ENCODE measurements at places on chromosomes 2 and 18.

DNA sequence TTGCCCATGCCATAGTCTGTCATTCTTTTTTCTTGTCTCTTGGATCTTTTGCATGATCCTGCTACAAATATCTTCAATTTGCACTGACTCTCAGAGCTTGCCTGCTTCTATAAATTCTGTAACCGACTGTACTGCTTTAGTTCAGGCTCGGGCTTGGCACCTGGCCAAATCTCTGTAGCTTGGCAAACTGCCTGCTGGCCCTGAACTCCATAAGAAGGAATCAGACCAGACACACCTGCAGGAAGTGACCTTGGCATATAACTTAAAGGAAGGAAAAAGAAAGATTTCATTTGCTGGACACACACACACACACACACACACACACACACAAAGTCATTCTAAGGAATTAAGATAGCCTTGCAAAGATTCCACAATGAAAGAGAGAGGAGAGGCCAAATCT lies 291.2 kb upstream of the DDX18 start:
- no peak for DNase-seq

- DNase-seq = no peak
Measured at GRCh38 chr18:44915661-44916060, 235.0 kb downstream of the SETBP1 start.

GRCh38 chr2:231769170-231770136 lies 11.6 kb downstream of the PDE6D start:
- no peak for DNase-seq

DNA sequence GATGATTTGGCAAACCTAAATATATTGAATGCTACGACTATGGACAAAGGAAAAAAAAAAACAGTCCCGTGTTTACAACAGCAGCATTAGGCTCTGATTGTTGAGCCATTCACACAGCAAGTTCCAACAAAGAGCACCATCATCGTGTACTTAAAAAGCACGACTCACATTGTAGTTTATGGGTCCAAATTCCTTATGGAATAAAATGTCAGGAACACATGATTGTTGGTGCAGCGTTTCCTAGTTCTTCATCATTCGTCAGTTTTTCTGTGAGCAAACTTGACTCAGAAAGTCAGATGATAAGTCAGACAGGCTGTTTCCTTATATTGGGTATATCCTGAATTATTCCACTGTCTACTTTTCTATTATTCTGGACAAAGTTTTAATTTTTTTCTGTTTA lies 10.0 kb upstream of the KIDINS220 start:
- peak; percentile 36 for DNase-seq

- no peak for DNase-seq
Measured at GRCh38 chr2:44778671-44779476, 162.6 kb upstream of the SIX3 start.

GRCh38 chr2:28674062-28674712 lies 77.4 kb upstream of the PPP1CB start:
- DNase-seq = no peak

DNA sequence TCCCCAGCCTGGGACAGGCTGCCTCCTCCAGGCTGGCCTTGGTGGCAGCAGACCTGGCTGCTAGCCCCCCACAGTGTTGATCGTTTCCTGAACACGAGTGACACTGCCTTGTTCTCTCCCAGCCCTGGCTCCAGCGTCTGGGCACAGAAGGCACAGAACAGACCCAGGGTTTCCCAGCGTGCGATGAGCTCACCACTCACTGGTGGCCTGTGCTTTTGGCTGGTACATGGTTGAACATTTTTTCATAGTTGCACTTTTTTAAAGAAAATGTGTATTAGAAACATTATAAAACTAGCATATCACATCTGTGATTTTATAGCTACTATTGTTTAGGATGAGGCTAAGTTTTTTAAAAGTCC lies 40.9 kb downstream of the SCTR start:
- no peak for DNase-seq

DNA sequence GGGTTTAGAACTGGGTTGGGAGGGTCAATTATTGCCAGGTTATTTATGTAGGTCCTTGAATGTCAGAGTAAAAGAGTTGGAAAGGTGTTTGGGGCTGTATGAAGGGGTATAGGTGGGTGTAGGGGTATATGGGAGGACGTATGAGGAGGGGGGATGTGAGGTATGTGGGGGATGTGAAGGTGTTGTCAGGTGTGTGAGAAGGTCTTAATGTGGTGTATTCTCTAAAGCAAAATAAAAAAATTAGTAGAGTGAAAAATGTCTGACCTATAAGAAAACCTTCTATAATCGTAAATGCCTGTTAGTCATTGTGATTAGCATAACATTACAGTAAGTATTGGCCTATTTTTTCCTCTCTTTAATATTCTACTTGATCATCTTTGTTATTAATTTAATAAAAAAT lies 25.1 kb downstream of the ACVR2A start:
- no peak for DNase-seq

DNA sequence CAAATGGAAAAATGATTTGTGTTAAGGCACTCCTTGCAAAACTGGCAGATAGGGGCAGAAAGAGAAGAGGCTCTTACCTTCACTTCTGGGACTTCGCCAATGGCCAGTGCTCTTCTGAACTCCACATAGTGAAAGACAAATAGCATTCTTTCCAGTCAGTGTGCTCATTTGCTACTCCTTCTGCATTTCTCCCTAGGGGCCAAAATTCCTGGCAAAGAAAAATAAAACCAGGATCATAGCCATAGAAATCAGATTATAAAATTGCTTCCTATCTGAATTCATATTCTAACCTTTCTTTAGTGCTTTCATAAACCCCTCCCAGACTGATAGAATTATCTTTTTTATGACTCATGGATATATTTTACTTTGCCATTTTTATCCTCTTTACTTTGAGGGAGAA lies 56.9 kb upstream of the PELI1 start:
- DNase-seq = no peak

DNA sequence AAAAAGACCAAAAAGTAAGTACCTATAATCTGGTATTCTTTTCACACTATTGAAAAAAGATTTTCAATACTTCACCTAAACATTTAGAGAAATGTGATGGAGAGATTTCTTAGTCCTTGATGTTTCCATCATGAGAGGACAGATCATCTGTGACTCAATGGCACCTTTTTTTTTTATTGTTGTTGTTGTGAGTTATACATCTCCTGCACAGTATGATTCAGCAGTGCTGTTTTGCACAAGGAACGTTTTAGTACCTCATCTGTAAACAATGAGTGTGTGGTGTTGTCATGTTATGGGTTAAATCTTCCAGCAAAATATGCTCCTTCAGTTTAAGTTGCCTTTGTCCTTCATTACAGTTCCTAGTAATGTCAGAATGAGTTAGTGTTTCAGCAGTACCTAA lies 2.2 kb downstream of the KIAA1328 start:
- no peak for DNase-seq

- no peak for DNase-seq
Measured at GRCh38 chr2:152479282-152479681, 144.3 kb downstream of the FMNL2 start.

- DNase-seq = no peak
Measured at GRCh38 chr2:29834036-29834540, 87.3 kb downstream of the ALK start.

DNA sequence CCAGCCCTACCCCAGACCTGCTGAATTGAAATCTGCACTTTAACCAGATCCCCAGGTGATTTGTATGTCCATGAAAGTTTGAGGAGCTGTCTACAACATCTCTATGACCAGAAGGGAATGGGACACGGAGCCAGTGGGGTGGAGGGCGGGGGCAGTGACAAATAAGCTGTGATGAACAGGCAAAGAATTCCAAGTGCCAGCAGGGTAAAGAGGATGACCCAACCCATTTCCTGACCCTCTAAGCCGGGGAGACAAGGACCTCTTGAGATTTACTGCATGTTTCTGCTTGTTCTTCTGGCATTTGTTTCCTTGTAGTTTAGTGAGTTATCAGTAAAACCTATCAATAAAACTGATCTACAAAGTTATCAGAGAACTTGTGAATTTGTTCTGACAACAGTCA lies 8.7 kb downstream of the TET3 start:
- DNase-seq = peak; percentile 58

DNA sequence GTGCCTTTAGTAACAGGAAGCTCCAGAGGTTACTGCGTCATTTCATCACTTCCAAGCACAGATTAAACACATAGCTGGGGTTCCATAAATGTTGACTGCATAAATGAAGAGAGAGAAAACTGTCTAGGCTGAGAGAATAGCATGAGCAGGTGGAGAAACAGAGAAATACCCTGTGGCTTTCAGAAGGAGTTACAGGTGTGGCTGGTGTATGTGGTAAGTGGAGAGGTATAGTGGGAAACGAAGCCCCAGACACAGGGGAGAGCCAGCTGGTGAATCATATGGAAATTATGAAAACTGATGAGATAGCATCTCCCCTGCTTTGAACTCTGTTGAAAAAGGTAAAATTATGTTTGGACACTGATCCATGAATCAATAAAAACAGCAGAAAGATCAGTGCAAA lies 807.4 kb upstream of the POU3F3 start:
- DNase-seq = no peak

DNA sequence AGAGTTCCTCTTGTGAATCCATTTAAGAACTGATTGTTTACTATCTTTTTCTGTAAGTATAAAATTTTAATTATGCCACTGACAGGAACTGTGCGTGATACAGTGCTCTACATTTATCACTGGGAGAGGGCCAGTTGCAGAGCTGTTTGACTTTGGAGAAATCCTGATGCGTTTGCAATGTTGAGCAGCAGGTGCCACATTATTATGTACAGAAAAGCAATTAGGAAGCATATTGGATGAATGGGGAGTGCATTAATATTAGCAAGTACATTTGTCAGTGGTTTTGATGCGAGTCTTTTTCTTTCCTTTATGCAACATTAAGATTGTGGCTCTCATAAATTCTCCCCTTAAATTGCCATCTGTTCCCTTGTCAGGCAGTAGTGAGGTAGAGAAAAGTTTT lies 302.3 kb upstream of the FANCL start:
- no peak for DNase-seq

GRCh38 chr2:172447811-172448493 lies 20.6 kb downstream of the ITGA6 start:
- DNase-seq = no peak

GRCh38 chr2:12543978-12544558 lies 172.7 kb upstream of the TRIB2 start:
- no peak for DNase-seq

GRCh38 chr18:79260023-79260422 lies 135.7 kb upstream of the NFATC1 start:
- DNase-seq = no peak

- DNase-seq = no peak
Measured at GRCh38 chr2:60316381-60317033, 236.9 kb downstream of the BCL11A start.

DNA sequence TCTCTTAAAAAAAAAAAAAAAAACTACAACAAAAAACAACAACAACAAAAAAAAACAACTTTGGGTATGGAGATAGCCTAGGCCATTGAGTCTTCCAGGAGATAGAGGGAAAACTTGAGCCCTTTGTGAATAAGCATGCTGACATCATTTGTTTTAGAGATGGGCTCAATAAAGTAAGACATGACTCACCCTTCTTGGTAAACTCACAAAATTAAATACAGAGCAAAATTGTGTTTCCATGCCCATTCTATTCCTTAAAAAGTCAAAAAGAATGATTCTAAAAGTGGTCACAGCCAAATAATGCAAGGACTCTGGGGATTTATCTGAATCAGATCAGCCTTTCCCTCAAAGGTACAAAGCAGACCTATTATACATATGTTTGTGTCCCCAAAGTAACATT lies 117.4 kb downstream of the ETAA1 start:
- DNase-seq = peak; percentile 25

DNA sequence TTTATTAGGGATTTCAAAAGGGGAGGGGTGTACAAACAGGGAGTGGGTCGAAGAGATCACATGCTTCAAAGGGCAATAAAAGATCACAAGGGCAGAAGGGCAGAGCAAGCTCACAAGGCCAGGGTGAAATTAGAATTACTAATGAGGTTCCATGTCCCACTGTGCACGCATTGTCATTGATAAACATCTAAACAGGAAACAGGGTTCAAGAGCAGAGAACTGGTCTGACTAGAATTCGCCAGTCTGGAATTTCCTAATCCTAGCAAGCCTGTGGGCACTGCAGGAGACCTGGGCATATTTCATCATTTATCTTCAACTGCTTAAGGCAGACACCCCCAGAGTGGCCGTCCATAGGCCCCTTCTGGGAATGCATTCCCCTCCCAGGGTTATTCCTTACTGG lies 408.2 kb downstream of the ZNF804A start:
- no peak for DNase-seq

- no peak for DNase-seq
Measured at GRCh38 chr18:21215490-21215889, 26.5 kb upstream of the GREB1L start.

GRCh38 chr18:29153091-29153490 lies 976.2 kb upstream of the CDH2 start:
- no peak for DNase-seq

GRCh38 chr2:179543361-179543901 lies 278.8 kb upstream of the SESTD1 start:
- DNase-seq = peak; percentile 5

DNA sequence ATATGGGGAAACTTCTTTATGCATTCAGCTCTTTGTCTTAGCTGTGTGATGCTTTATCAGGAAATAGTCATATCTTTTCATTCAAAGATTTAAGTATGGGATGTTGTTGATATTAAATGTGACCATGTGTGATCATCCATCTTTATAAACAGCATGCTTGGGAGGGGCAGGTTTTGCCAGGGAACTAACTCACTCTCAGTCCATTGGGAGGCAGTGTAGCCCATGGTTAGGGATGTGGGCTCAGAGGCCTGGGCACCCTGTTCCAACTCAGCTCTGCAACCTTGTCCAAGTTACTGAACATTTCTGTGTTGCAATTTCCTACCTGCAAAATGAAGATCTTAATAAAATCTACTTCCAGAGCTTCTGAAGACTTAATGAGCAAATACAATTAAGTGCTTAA lies 92.0 kb upstream of the BCL2L11 start:
- DNase-seq = no peak

- DNase-seq = no peak
Measured at GRCh38 chr2:35168351-35168750, 1187.2 kb upstream of the CRIM1 start.

GRCh38 chr2:101356521-101356920 lies 30.8 kb downstream of the CREG2 start:
- peak; percentile 53 for DNase-seq

DNA sequence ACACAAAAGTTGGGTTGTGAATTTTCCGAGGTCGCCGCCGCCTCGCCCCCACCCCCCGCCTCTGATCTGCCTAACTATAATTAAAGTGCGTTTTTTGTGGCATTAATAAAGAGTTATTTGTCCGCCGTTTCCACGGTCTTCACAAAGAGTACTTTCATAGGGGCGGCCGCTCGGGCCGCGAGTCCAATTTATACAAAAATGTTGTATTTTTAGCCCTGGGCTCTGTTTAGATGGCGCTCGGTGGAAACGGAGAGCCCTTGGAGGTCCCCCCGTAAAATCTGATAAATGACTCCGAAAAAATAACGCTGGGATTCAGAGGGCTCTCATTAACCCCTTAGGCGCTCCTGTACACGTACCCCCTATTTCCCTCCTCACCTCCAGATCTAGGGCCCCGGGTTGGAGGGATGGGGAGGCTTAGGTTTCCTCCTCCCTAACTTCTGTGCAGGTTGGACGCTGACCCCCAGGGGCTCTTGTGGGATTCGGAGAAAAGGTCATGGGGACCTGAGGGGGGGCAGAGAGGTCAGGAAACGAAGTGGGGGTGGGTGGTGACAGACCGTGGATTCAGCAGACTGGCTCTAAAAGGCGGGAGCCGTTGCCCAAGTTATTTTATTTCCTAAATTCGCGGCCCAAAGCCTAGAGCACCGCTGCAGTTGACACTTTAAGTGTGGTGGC lies 1.9 kb downstream of the CYP26B1 start:
- no peak for DNase-seq

GRCh38 chr18:74326231-74326630 lies 10.6 kb downstream of the C18orf63 start:
- DNase-seq = no peak

Measured in A172 (cell line).